NCI-H1436 (cell line): ENCODE measurements at places on chromosomes 16 and 17.

DNA sequence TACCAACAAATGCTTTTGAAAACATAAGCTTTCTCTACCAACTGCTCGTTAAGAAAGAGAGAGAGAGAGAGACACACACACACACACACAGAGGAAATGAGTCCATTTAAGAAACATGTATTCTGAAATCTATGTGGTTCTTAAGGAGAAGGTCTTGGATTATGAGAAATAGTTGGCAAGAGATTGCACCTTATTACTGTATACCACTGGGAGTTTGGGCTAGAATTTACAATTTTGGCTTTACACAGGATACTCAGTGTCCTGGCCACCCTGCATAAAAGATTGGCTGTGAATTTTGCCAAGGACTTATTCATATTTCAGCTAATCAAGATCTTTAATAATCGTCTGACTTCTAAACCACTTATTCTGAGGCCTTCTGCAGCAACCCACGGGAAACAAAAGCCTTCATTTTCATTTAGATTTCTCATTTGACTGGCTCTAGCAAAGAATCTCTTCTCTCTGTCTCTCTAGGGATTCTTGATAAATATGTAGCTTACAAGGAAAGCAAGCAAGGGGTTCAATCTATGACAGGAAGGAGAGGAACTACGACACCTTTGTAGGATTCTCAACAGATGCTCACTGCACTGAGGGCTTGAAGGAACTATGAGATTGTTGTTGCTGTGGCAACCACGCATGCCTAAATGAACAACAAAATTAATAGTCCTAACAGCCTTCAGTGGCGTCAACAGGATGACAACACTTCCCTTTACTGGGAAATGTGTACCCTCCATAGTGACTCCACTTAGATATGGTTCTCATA lies 75.3 kb upstream of the GNAO1 start:
- peak; percentile 73 for DNase-seq

DNA sequence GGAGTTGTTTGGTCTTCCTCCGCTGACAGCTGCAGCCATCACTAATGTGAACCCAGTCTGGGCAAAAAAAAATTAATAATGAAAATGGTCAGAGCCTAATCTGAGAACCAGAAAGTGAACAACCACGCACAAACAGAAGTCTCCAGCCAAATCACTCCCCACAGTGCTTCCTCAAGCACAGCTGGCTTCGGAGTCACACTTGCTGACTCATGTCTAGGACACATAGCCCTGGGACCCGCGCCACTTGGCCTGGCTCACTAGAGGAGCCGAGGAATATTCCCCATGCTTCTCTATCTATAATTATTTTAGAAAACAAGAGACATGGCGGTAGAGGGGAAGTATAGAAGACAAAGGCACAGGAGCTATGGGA lies 109.1 kb downstream of the ZFHX3 start:
- no peak for DNase-seq

- no peak for DNase-seq
Observed at GRCh38 chr17:45584092-45585036, 93.8 kb upstream of the PLEKHM1 start.

- no peak for DNase-seq
Observed at GRCh38 chr17:33023790-33024189, 32.1 kb downstream of the SPACA3 start.

GRCh38 chr16:75230471-75231110 lies 11.8 kb downstream of the CTRB1 start:
- no peak for DNase-seq

- no peak for DNase-seq
Observed at GRCh38 chr17:65888649-65889048, 303.3 kb downstream of the CEP112 start.

- DNase-seq: no peak
Observed at GRCh38 chr16:22075043-22075757, 17.1 kb upstream of the VWA3A start.

DNA sequence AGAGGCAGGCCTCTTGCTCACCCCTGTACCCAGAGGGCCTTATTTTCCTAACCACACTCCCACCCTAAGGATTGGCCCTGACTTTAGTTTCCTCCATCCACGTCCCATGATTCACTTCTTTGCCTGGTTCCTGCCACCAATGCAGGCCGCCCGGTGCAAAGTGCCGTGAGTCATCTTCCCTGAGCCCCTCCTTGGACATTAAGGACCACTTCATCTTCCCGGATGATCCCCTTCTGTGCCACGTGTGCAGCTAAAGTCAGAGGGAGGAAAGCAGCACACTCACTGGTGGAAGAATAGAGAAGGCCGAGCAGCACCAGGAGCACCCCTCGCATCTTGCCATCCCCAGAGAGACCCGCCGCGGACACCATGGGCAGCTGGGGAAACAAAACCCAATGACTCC lies 1.4 kb downstream of the PRSS54 start:
- DNase-seq: no peak

DNA sequence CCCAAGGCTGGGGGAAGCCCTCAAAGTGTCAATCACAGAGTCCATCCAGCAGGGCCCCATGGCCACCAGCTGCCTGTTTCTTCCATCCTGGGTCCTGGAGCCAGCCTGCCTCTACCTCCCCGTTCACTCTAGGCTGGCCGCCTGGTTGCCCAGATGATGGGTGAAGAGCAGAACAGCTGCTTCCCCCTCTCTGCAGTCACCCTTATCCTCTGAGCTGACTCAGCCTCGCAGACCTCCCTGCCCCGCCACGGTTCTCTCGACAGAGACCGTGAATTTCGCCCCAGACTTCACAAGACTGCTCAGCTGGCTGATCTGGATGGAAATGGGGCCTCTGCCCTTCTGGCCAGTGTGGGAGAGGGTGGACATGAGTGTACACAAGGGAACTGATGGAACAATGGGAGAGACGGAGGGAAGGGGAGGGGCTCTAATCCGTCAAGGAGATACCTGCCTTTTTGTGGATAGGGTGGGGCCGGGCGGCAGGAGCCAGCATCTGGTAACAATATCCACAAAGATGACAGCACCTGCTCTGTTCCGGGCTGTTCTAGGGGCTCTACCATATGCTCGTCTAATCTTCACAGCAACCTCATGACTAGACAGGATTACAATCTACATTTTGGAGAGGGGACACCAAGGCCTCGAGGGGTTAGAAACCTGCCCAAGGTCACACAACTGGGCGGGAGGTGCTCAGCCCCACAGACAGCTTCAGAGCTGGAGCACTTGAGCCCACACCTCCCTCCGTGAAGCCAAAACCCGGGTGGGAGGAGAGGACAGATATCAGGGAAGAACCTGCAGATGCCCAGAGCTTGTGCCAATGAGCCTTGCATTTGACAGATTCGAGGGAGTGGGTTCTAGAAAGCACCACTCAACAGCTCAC lies 136.0 kb downstream of the SDK2 start:
- no peak for DNase-seq

GRCh38 chr17:57603546-57603945 lies 141.6 kb downstream of the CCDC182 start:
- DNase-seq: no peak

DNA sequence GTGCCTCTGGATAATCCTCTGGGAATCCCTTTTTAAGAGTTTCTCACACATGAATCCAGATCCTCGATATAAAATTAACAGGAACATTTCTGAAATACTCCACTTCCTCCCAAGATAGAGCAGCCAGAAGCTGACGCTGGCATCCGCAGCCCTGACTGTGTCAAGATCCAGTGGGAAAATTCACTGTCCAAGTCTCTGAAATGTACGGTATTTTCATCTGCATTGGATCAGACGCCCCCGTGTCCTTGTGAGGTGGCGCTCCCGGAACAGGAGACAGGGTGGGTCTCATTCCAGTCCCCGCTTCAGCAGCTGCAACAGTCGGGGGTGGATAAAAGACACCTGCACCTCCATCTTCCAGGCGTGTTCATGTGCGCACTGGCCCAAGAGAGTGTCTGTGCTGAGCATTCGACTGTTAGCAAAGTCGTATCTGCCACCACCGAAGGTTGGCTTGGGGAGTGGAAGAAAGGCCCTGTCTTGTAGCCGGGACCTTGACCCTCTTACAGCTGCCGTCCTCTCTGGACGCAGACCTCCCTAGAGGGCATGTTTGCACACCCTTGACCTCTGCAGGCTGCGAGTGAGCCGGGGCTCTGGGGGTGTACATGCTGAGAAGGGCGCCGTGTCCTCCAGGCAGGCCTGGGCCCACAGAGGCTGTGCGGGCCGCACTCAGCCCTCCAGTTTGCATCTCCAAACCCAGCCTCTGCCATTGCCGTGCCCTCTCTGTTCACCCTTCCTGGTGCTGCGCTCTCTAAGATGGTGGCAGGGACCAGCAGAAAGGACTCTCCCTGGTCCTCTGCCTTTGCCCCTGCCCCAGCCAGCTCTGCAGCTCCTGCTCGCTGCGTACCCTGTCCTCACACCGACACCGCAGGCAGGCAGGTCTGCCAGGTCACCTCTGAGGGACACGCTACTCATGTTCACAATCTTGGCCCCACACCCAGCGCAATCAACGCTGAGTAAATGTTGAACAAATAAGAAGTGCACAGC lies 72.0 kb upstream of the CHMP6 start:
- DNase-seq: no peak
